ENCODE measurements at places on chromosomes 5 and 9.

- DNase-seq: no peak
Observed at GRCh38 chr5:174972291-174972690, 247.9 kb downstream of the MSX2 start.

- no peak for DNase-seq
Observed at GRCh38 chr5:111557111-111557510, 44.8 kb upstream of the STARD4 start.

GRCh38 chr9:119877306-119877705, 508.1 kb upstream of the BRINP1 start:
- no peak for DNase-seq

DNA sequence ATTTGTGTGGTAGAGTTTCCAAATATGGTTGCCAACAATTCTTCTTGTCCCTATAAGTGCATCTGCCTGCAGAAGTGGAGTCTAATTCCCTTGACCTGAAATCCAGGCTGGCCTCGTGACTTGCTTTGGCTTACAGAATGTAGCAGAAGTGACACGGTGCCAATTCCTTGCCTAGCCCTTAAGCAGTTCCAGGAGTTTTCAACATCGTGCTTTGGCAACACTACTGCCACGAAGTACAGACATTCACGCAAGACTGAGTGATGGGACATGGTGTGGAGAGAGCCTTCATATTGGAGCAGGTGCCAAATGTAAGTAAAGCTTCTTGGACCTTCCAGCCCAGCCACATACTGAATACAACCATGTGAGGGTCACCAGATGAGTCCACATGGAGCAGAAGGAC, 92.9 kb upstream of the NEK6 start:
- no peak for DNase-seq

All from NCI-H2171 (cell line).